Foreskin fibroblast (primary cell): ENCODE measurements at places on chromosomes 11 and 22.

GRCh38 chr22:40642316-40642715, 5.8 kb upstream of the MRTFA start:
- DNase-seq, result no peak

GRCh38 chr11:94513091-94513490, 830 bp downstream of the C11orf97 start:
- peak; percentile 11 for DNase-seq

- no peak for DNase-seq
Measured at GRCh38 chr11:16099343-16099900, 256.9 kb downstream of the SOX6 start.

DNA sequence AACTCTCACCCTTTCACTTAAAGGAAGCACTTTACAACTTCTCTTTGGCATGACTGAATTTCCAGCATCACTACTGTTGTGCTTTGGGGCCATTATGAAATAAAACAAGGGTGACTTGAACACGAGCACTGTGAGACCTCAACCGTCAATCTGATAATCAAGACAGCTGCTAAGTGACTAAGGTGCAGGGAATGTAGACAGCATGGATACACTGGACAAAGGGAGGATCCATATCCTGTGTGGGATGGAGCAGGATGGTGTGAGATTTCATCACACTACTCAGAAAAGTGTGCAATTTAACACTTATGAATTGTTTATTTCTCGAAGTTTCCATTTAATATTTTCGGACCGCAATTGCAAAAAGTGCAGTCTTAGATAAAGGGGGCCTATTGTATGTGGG, 16.1 kb upstream of the EXPH5 start:
- DNase-seq, result no peak

GRCh38 chr11:9254416-9254815, 10.7 kb downstream of the DENND5A start:
- no peak for DNase-seq

DNA sequence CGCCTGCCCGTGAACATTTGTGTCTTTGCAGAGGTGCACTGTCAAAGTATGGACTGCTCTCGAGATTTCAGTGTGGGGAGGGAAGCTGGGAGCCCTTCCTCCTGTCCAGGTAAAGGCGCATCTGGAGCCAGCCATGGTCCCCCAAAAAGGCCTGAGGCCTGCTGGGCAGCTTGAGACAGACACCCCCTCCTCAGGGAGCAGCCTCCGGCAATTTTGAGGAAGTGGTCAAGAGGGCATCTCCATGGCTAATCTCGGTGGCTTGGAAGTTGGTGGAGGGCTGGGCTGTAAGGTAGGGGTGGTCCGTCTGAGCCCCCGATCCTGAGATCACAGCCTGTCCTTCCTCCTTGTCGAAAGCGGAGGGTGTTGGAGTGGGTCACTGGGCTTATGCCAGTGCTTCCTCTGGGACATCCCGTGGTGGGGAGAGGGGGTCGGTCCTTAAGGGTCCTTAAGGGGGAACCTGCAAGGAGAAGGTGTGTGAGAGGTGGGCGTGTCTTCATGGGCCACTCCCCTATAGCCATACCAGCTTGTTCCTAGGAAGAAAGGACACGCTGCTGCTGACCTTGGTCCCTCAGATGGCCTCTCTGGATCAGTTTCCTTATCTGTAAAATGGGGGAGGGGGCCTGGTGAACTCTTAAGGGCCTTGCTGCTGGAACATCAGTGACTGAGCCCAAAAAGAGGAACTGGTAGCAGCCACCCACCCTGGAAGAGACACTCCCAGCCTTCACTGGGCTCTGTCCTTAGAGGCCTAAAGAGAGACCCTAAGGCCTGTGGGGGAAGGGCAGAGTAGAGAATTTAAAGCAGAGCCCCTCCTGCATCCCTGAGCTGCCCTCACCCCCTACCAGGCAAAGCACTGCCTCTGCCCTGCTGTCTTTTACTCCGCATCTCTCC, 2.6 kb downstream of the KCNC1 start:
- no peak for DNase-seq

DNA sequence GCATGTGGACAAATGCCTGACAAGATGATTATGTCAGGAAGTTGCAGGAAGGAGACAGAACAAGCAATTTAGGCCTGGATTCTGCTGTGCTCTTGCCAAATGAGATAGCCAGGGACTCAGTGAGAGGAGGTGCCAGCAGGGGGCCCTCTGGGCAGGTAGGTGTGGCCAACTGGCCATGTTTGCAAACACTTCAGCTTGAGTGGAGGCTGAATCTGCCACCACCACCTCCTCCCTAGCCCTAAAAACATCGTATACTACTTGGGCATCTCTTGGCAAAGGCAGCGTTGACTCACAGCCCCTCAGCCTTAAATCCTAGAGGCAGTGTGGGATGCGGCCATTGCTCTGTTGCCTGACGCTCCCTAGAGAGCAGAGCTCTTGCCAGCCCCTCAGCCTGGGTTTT, 95.1 kb upstream of the PLET1 start:
- no peak for DNase-seq

DNA sequence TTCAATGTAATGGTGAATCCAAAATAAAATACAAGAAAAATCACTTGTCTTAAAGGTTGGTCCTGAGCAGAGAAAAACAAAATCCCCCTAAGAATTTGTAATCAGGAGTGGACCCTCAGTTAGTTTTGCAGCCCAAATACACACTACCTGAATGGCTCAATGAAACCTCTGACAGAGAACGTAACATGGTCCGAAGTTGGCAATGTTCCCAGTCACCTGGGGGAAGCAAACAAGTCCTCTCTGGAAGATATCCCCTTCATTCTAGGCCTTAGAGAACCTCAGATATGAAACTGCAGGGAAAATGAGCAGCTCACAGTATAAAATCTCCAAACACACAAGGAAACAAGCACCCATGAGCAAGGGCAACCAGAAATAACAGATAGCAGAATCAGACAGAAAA, 58.2 kb downstream of the MORC2 start:
- no peak for DNase-seq

GRCh38 chr11:69433741-69434140, 47.7 kb upstream of the LINC01488 start:
- DNase-seq, result no peak

- DNase-seq, result no peak
Measured at GRCh38 chr11:134905928-134906327, 493.9 kb upstream of the B3GAT1 start.

DNA sequence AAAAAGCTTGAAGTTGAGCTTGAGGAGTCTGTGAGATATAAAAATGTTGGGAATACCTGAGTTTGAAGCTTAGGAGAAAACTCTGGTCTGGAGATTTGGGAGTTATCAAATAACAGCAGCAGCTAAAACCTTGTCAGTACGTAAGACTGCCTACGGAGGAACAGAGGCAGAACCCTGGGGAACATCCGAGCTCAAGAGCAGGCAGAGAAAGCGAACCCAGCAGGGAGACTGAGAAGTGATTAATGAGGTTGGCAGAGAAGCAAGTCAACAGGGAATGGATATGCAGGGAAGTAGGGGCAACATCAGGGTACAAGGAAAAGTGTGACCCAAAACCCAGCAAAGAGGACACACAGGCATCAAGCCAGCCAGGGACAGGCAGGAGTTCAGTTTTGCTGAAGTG, 12.6 kb upstream of the MTFP1 start:
- no peak for DNase-seq

- no peak for DNase-seq
Measured at GRCh38 chr22:29316141-29316828, 788 bp upstream of the RASL10A start.

GRCh38 chr11:115657586-115657985, 153.4 kb upstream of the CADM1 start:
- DNase-seq, result peak; percentile 20

DNA sequence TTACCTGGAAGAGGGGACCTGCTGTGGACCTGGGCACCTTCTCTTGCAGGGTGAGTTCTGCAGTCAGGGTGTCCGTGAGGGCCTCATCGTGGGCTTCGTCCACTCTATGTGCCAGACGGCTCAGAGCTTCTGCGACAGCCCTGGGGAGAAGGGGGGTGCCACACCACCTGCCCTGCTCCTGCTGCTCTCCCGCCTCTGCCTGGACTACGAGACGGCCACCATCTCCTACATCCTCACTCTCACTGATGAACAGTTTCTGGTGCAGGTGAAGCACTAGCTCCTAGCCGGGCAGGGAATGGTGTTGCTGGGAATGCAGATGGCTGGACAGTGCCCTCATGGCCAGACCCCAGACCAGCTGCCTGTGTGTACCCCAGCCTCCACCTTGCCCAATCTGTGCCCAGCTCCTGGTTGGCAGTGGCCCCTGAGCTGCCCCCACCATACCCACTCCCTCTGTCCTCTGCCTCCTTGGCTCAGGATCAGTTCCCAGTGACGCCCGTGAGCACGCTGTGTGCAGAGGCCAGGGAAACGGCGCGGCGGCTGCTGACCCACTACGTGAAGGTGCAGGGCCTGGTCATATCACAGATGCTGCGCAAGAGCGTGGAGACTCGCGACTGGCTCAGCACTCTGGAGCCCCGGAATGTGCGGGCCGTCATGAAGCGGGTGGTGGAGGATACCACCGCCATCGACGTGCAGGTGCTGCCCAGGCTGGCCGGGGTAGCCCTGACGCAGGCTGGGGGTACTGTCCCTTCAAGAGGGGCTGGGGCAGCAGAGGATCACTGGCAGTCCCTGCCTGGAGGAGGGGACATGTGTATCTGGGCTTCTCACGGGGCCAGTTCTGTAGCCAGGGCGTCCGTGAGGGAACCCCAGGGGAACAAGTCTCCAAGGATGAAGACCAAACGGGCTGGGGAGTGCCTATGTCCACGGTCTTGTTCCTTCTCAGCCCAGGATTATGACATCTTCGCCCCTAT, 2.2 kb upstream of the TM7SF2 start:
- no peak for DNase-seq

GRCh38 chr11:130237282-130238006, 77.3 kb downstream of the ZBTB44 start:
- DNase-seq, result no peak

DNA sequence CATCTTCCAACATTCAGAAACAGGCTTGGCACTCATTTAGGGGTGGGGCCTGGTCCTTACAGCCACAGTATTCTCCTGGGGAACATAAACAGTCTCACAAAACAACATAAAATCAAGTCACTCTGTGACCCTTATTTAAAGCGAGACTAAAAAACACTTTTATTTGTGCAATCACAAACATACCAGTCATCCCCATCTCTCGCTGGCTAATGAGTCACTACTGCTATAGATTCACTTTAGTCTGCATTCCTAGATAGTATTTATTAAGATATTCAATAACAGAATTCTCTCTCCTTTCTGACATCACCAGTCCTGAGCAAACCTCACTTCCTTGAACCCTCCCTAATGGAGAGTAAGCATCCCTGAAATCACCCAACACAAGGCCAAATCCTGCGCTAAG, 68.0 kb downstream of the ZBTB44 start:
- DNase-seq, result peak; percentile 28

DNA sequence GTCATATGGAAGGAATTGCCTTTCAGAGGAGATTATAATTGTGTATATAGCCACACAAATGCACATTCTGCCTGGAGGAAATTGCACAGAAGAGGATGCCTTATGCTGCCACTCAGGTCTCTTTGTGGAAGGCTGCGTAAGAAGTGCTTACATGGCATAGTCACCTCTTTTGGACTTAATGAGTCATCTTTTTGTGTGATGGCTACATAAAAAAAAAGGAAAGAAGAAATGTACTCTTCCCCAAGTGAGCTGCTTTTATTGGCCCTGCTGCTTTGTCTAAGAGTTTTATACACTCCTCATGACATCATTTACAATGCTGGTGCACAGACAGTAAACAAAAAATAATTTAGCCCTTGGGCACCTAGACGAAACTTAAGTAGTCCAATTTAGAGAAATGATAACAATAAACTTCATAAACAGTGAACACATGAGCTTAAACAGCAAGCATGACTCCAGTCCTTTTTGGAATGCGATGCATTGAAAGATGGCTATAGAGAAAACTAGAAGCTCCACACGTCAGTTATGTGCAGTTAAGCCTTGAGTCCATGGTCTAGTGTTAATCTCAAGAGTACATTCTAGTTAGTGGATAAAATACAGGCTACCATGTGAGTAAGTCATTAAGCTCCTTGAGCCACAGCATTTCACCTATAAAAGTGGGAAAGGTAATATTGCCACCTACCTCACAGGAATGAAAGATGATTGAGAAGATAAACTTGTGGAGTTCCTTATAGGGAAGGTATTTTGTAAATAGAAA, 12.0 kb downstream of the CSTPP1 start:
- peak; percentile 85 for DNase-seq

GRCh38 chr22:44037519-44038375, 13.6 kb downstream of the PARVB start:
- peak; percentile 95 for DNase-seq

DNA sequence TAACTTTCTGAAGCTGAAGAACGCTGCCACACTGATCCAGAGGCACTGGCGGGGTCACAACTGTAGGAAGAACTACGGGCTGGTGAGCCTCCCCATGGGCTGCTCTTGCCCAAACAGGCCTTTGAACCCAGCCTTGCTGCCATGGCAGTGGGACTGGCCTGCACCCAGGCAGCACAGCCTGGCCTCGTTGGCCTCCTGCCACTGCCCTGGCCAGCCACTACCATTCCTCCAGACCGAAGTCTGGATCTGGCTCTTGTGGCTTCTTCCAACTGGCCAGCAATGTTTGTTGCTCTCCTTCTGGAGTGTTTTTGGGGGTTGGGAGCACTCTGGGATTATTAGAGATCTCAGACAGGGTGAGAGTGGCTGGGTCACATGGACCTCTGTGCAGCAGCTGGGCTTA, 51.0 kb downstream of the MYO7A start:
- no peak for DNase-seq

DNA sequence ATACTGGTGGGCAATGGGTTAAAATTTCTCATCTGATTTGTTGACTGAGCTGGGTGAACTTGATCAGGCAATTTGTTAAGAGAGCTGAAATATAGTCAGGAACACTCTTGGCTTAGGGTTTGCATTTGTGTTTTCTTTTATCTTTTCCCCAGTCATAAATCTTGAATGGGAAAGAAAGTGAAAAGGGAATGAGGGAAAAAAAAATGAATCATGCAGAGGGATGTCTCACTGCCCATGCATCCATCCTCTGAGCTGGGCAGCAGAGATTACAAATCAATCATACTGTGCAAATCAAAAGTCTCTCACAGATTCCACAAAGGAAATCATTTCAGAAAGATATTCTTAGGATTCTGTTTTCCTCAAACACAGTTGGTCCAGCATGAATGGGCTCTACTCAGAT, 174.2 kb upstream of the MPPED2 start:
- no peak for DNase-seq

DNA sequence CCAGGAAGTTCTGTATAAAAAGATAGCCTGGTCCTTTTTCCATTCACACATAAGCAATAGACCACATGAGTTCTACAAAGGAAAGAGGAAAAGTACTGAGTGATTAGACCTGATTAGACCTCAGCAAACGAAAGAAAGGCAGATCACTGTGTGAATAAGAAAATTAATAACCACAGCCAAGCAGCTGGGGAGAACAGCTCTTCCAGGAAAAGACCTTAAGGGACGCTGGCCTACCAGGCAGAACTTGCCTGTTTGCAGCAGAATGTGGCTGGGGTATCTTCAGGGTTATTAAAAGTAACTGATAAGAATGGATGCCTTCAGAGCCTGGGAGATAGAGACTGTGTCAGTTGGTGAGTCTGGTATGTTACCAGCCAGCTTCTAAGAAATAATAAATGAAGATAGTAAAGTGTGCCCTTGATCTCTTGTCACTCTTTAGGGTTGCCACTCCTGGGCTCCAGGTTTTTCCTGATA, 172.9 kb downstream of the DBX1 start:
- DNase-seq, result no peak

DNA sequence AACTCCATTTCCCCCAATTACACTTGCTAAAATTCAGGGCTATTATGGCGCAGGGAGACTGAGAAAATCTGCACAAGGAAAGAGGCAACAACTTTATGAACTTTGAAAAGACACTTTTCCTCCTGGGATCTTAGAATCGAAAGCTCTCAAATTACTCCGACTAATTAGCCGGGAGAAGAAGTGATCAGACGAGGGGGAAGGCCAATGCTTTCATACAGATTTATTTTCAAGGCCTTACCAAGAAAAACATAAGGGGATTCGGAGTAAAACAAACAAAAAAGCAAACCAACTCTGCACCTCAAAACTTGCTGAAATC, 1.6 kb downstream of the PAX6 start:
- no peak for DNase-seq
